ENCODE measurements at places on chromosomes 5 and 9.

- DNase-seq, result no peak
Measured at GRCh38 chr9:127753622-127754021, 18.5 kb upstream of the TOR2A start.

DNA sequence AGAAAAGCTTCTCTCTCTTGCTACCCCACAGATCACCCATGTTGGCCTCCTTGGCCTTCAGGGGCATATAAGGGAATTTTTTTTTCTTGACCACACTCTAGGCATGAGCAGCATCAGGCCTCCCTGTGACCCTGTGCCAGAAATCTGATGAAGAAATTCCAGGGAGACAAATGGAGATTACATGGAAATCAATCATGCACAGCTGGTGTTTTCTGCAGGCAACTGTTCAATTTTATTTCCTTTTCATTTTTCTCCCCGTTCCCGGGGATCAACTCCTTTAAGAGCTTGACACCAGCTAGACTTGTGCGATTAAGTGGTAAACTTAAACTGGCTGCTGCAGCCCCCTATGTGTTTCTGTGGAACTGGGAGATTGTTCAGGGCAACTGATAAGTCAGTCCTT lies 59.3 kb downstream of the GALNT10 start:
- no peak for DNase-seq

DNA sequence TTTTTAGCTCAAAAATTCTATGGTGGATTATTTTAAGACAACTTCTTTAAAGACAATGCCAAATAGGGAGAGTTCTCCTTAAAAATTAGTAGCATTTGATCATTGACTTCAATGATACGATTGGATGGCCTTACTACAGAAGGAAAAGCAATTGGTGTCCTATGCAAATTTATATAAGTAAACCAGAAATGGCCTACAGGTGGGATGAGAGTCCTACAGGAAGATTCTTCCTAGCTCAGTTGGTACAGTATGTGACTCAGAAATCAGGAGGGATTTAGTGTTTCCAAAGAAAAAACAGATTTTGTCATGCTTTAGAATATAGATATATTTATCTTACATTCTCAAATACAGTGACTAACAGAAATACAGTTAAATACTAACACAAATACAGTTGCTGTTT lies 6.5 kb downstream of the ANKRA2 start:
- no peak for DNase-seq

GRCh38 chr5:36682499-36682898 lies 76.1 kb downstream of the SLC1A3 start:
- DNase-seq, result no peak

DNA sequence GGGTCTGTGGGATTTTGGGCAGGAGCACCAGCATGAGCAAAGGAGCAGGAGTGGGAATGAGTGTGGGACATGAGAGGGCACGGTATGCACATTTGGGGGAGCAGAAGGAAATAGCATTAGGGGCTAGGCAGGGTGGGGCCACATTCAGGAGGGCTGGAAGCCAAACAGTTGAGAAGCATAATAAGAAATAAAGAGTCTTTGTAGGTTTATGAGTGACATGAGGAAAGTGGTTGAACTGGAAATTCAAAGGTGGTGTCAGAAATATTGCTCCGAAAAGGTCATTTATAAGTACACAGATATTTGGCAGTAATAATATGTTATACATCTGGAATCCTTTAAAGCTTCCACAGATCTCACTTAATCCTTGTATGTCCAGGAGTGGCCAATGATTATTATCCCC lies 26.4 kb downstream of the ARHGEF28 start:
- no peak for DNase-seq

- no peak for DNase-seq
Measured at GRCh38 chr5:82162573-82162972, 115.6 kb downstream of the RPS23 start.

- no peak for DNase-seq
Measured at GRCh38 chr5:76082772-76083554, at the start of gene SV2C. Gene SV2C (plus strand): TSS chr5:76083383. CDS start chr5:76131751, 48,368 bp downstream.

DNA sequence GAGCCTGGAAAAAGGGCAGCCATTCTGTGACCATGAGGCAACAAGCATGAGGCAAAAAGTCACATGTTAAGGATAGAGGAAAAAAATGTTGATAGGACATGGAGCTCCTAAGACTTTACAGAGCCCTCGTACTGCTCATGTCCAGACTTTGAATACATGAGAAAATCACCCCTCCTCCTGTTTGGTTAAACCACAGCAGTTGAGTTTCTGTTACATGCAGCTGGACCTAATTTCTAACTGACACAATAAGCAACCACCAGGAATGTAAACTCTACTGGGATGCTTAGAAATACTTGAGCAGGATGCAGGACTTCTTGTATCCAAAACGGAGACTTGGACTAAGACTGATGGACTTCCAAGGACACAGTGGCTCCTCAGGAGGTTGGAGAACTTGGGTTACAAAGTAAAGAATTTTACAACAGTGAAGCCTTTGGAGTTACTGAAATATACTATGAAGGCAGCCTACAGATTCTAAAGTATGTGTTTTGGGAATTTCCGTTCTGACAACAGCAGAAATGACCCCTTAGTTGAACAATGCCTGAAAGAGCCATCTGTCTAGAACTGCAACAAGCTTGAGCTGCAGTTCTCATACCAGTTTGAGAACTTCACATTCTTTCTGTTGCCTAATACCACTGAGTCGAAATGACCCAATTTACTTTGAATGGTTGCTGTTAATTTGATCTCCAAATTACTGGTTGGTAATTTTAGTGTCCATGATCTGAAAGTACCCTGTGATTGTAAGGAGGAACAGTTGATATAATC lies 268.9 kb downstream of the PIK3R1 start:
- DNase-seq, result no peak

- DNase-seq, result no peak
Measured at GRCh38 chr9:133844398-133844784, 106.2 kb upstream of the SARDH start.

DNA sequence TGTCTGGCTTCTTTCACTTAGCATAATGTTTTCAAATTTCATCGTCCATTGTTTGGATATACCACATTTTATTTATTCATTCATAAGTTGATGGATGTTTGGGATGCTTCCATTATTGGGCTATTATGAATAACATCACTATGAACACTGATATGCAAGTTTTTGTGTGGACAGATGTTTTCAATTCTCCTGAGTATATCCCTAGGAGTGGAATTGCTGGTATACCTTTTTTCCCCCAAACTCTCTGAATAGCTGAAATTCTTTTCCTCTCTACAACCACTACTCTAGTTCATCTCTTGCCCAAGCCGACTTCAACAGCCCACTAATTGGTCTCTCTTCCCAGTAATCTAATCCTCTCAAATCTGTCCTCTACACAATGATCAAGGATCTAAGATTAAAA lies 4.7 kb upstream of the ZFR start:
- no peak for DNase-seq

DNA sequence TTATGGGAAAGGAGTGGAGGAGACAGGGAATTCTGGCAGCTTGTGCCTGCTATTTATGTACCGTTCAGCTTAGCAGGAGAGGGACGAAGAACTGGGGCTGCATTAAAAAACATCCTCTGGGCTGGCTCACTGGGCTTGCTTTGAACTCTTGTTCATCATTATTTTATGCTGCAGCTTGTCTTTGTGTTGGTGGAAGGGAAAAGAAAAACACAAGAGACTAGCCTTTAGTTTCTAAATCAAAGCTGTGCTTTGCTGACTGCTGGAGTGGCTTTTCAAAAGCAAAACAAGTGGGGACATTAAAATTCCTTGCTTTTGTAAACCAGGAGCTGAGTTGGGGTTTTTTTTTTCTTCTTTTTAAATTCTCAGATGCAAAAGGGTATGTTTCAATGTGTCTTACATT lies 5.9 kb upstream of the RGMB start:
- no peak for DNase-seq

GRCh38 chr5:113451797-113452196 lies 17.0 kb upstream of the TSSK1B start:
- no peak for DNase-seq

- DNase-seq, result peak; percentile 63
Measured at GRCh38 chr9:137453643-137454081, 5.5 kb downstream of the NSMF start.

GRCh38 chr9:120198027-120198426 lies 381.9 kb downstream of the CDK5RAP2 start:
- no peak for DNase-seq

GRCh38 chr9:27408001-27408400 lies 111.1 kb upstream of the EQTN start:
- no peak for DNase-seq

GRCh38 chr5:125050926-125051325 lies 304.5 kb upstream of the ZNF608 start:
- DNase-seq, result no peak

DNA sequence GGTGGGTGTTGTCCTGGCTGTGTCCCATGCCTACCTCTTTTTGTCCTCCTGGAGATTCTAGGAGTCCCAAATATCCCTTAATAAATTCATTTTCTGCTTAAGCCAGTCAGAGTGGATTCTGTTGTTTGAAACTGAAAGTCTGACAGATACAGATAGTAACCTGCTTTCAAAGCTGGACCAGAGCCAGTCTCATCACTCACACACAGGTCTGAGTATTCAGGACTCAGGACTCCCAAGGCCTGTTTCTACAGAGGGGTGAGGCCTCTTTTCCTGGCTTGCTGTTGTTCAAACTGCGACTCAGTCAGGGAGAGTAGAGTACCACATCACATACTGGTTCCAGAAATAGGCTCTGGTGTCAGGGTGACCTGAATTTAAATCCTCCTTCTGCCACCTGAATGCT lies 190.1 kb downstream of the PAX5 start:
- DNase-seq, result no peak

DNA sequence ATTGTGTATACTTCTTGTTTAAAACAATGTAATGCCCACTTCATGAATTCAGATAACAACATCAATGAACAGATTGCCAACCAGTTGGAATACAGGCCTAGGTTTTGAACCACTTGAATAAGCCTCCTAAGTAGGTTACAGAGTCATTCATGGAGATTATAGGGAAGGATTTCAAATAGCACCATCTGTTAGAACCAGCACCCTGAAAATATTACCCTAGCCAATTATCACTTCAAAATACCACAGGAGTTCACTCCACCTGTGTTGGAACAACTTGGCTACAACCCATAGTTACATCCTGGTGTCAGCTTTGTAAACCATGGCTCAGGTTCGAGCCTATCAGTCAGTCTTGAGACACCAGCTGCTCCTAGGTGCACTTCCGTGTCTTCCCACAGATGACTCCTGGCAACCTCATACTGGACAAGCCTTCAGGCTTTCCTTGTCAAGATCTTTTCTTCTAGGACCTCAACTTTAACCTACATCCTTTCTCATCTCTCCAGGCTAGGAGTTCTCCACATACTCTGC lies 350.0 kb downstream of the DEPDC1B start:
- no peak for DNase-seq

- DNase-seq, result peak; percentile 50
Measured at GRCh38 chr9:33082128-33082527, 5.7 kb upstream of the SMU1 start.

GRCh38 chr5:98795243-98795642 lies 21.8 kb downstream of the RGMB start:
- DNase-seq, result no peak

DNA sequence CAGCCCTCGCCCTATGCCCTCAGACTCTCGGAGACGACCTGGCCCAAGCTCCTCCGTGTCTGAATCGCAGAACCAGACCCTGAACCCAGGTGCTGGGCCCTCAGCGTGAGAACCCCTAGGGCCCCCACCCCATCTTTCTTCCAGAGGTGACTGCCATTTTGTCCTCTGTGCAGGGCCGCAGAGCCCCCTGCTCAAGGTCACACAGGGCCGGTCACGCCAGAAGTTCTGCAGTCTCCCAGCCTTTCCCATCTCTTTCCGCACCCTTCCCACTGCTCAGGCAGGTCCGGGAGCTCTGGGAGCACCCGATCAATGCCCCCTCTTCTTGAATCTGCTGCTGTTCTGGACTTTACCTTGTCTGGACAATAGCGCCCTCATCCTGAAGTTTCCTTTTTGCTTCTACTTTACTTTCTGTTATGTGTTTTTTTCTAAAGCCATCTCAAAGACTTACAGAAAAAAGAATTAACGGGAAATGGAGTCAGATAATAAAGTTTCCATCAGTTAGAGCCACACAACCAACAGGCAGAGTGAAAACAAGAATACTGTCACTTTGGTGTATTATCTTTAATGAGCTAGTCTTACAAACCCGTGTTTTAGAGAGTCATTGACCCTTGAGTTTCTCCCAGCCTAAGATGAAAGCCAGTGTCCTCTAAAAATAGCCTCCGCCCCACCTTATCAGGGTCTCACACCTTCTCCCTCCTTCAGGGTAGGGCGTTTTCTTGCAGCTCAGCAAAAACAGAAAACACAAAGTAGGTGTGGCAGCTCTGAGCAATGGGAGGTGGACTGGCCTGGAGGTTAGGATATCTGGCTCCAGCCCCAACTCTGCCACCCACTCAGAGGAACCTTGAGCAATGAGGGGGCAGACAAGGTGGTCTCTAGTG lies 1.8 kb downstream of the TMOD1 start:
- no peak for DNase-seq

DNA sequence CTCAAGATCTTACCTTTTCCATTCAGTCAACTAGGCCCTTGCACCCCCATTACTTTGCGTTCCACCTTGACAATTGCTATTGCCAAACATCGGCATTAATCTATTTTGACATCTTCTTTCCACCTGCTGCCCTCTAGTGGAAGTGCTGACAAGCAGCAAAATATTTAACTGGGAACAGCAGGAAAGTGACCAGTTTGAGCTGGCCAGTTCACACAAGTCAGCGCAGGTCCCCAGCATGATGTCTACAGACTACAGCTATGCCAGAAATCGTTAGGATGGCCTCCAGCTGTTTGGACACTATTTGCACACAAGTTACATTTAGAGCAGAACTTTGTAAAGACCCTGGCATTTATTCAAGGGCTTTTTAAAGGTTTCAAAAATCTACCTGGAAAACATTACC lies 160.1 kb downstream of the GHR start:
- DNase-seq, result no peak

DNA sequence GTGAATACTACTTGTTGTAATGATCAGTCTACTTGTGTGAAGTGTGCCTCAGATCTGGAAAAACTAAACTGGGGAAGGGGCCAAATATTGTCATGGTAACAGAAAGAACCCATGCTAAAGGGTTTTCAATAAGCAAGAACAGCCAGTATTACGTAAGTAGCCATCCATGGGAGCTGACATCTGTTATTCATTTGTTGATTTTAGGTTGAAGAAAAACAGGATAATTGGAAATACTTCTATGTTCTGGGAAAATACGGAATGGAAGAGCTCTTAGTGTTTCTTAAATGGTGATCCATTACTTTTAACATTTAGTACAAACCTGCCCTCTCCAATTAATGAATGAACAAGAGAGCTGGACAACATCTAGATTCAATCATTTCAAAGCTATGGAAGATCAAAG lies 485.8 kb downstream of the NTRK2 start:
- no peak for DNase-seq

- DNase-seq, result peak; percentile 66
Measured at GRCh38 chr5:137695651-137696428, 40.0 kb downstream of the KLHL3 start.

DNA sequence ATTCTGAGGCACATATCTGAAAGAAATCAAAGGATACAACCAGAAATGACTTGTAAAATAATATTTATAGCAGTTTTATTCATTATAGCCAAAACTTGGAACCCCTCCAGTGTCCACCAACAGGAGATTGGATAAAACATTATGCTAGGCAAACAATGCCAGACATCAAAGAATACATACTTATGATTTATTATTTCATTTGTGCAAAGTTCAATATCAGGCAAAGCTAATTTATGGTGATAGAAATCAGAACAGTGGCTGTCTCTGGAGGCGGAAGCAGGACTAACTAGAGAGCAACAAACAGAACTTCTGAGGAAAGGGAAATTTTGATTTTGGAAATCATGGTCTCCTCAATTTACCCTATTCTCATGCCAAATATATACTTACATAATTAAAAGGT lies 193.1 kb downstream of the ICE1 start:
- DNase-seq, result no peak

GRCh38 chr5:81052325-81052724 lies 92.2 kb downstream of the RASGRF2 start:
- DNase-seq, result no peak
